Stimulated activated CD8-positive, alpha-beta memory T cell treated with anti-CD3 and anti-CD28 coated beads, Interleukin-15, amount 100 ng/mL, for 4 hours (primary cell): ENCODE measurements at places on chromosomes 5 and 9.

DNA sequence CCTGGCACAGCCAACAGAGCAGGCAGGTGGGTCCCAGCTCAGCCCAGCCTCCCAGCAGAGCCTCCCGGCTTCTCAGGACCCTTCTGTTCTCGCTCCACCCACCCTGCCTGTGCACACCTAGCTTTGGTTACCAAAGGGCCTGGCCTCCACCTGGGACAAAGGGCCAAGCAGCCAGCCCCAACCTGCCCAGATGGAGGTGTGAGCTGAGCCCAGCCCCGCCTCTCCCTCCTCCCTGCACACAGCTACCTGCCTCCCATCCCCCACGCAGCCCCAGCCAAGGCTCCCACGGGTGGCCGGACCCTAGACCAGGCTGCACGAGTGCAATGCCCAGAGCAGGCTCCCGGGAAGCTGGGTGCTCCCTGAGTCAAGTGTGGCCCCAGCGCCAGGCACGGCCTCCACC is 5.6 kb downstream of the TPRN start:
- no peak for DNase-seq

DNA sequence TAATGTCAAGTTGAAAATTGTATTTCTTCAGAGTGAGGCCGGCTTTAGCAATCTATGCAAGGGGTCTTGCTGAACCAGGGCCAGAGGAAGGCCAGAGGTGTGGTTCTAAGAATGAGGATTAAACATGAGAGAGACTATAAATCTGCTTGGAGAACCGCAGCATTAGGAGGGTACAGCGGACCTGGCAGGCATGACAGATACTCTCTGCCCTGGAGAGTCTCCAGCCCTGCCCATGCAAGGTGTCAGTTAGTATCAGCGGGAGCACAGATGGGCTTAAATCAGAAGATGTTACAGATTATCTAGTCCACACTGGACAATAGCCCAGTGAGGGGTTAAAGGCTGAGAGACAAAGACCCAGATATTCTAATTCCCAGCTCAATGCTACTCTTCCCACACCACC is 11.5 kb upstream of the GPX3 start:
- no peak for DNase-seq

- no peak for DNase-seq
Measured at GRCh38 chr9:19689328-19690101, 99.3 kb downstream of the SLC24A2 start.

DNA sequence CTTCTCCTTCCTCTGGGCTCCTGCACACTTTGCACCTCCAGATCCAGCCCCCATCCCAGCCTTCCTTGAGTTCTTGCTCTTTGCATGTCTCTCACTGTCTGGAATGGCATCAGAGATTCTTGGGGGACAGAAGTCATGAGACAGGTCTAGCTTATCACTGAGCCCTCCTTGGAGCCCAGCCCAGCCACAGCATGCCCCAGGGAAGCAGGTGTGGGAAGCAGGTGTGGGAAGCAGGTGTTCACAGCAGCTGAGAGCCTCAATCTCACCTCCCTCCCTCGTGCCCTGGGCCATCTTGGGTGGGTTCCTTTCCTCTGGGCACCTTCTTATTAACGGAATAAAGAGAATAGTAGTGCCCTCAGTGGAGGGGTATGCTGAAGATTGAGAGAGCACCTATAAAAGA is 27.2 kb downstream of the SLC6A7 start:
- DNase-seq = no peak

DNA sequence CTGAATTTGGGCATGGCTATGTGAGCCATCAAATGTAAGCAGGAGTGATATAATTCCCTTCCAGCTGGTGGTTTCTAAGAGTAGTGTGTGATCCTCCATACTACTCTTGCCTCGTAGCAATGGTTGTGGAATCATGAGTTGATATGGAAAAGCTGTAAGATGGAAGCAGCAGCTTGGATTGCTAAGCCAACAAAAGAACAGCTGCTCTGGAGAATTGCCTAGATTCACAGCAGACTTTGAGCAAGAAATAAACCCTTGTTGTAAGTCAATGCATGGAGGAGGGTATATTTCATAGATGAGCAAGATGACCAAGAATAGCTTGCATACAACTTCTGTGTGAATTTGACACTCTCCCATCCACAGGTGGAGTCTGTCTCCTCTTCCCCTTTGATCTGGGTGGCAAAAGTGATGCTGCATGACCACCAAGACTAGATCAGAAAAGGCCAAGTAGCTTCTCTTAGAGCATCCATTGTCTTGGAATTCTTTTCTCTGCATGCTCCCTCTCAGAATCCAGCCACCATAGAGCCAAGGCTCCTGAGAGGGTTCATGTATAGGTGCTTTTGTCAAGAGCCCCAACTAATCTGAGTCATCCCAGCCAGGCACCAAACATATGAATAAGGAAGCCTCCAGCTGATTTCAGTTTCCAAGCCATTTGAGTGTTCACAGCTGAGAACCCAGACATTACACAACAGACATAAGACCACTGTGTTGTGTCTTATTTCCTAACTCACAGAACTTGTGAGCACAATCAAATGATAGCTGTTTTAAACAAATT is 79.0 kb downstream of the PRLR start:
- DNase-seq = no peak

- no peak for DNase-seq
Measured at GRCh38 chr5:144141585-144141984, 28.9 kb downstream of the YIPF5 start.

DNA sequence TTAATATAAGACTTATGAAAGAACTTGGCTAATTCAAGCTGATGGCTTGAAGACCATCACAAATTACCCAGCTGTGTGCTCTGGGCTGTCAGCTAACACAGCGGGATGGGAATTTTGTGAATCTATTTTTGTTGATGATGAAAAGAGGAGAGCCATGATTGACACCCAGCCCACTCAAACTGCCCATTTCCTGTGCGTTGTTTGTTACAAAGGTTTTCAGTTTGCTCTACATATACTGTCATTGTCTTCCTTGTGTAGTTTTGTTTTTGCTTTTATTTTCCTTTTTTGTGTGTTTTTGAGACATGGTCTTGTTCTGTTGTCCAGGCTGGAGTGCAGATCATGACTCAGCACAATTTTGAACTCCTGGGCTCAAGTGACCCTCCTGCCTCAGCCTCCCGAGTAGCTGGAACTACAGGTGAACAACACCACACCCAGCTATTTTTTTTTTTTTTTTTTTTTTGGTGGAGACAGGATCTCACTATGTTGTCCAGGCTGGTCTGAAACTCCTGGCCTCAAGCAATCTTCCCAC is 400.3 kb downstream of the ICE1 start:
- DNase-seq = no peak

DNA sequence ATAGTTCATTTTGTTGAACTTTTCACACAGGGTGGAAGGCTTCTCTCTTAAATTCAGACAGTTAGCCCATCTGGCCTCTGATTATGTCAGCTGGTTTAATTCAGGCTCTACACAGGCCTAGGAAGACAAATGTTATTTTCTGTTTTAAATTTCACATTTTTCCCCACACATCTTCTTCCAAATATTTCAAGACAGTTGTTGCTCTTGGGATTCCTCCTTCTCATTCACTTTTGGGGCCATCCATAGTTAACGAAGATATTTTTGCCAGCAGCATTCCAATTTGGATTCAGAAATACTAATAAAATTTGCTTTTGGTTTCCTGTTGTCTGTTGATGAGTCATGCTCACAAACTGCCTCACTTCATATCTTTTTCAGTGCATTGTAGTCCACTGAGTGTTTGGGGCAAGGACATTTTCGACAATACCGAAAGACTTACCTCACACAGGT is 475.4 kb downstream of the DMAC1 start:
- no peak for DNase-seq

DNA sequence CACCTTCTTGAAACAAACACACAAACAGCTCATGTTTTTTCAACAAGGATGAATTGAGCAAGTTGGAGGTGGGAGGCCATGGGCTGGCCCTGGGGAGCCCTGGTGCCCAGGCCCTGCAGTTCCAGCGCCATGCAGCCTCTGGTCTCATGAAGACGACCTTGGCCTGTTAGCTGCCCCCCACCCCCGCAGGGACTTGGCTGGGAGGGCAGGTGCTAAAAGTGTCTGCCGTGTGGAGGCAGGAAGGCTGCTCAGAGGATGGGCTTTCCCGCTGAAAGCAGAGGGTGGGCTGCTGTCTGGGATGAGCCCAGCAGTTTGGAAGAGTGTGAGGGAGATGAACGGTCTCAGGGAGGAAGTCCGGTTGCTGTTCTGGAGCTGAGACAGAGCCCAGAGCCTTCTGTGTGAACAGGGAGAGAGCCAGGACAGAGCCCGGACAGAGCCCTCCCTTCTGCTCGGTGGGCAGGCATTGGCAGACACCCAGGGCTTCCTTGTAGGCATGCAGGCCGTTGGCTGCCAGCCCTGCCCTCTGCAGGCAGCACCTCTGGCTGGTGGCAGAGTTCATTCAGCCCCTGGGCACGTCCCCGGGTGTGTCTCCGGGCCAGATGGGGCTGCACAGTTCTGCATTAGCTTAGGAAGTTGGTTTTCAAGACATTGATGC is 18.7 kb downstream of the ROPN1L start:
- DNase-seq = no peak

DNA sequence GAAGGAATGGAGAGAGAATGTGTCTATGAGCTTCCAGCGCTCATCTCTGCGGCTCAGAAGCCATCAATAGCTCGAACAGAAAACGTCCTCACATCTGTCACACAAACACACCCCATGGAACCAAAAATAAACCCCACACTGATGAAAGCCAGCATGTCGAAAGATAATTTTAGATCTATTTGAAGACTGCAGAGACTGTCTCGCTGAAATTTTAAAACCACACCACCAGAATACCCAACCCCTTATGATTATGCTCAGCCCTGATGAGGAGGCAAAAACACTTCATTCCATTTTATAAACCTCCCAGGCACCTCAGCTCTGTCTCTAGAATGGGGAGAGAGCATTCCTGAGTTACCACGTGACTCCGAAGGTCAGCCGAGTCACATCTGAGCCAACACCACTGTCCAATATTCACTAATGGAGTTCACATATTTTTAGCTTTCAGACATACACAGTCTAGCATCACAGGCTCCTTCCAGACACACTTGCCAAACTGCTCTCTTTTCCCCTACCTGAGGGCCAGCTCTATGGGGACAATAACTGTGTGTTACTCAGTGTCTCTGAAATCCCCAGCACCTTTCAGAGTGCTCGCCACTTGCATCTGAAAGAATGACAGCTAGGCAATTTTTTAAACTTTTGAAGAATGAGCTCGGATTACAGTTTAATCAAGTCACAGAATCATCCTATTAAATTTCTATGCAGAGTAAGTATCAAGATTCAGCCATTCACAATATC is 63.2 kb downstream of the SERINC5 start:
- DNase-seq = no peak

DNA sequence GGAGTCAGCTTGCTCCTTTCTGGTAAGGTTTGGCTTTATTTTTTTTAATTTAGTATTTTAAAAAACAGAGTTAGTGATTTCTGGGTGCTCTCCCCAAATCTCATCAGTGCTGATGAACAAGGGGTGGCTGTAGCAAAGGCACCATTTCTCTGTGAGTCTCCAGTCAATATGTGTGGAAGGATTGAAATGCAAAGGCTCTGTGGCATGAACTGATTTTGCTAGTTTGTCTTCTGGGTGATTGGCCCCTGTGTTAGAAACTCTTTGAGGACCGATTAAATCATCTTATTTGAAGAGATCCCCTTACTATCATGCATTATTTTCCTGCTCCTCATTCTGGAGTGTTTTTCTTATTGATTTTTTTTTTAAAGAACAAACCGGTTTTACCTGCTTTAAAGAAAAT is 596 bp downstream of the TEK start:
- DNase-seq = no peak

GRCh38 chr5:150294551-150295071 is 5.0 kb upstream of the CAMK2A start:
- DNase-seq = no peak

DNA sequence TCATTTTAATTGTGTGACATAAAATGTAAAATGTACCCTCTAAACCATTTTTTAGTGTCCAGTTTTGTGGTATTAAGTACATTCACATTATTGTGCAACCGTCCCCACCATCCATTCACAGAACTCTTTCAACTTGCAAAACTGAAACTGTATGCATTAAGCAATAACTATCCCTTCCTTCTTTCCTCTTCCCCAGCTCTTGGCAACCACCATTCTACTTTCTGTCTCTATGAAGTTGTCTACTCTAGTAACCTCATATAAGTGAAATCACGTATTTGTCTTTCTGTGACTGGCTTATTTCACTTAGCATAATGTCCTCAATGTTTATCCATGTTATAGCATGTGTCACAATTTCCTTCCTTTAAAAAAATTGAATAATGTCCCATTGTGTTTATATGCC is 142.4 kb downstream of the C9orf152 start:
- no peak for DNase-seq

- DNase-seq = no peak
Measured at GRCh38 chr5:57804007-57804444, 321.4 kb upstream of the ACTBL2 start.

- DNase-seq = no peak
Measured at GRCh38 chr5:140371356-140372151, 11.6 kb downstream of the SLC4A9 start.

- DNase-seq = peak; percentile 4
Measured at GRCh38 chr5:180470966-180471582, 23.1 kb upstream of the CNOT6 start.

- DNase-seq = no peak
Measured at GRCh38 chr9:2634153-2634552, 12.6 kb downstream of the VLDLR start.

DNA sequence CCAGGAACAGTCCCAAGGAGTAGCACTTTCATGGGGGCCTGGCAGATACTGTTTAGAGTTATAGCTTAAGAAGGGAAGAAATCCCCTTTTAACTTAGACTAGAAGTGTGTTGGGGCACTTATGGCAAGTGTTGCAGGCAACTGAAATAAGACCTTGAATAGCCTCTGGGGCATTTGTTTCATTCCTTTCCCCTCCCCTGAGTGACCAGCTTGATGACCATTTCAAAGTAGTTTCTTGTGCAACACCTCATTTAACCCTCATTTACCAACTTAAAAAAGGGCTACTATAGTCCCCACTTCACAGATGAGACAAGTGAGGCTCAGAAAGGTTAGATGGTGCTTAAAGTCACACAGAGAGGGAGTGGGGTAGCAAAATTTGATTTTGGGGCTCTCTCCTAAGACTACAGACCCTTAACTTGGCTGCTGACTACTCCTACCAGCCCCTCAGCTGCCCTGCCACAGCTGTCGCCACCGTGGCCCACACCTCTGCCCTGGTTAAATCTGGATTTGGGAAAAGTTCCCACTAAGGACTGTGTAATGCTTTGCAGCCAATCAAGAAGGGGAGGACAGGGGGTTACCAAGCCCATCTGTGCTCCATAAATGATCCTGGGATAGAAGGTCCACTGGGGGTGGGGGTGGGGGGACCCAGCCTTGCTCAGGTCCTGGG is 5.5 kb downstream of the PDLIM4 start:
- no peak for DNase-seq

- DNase-seq = no peak
Measured at GRCh38 chr9:119810645-119811429, 441.6 kb upstream of the BRINP1 start.

DNA sequence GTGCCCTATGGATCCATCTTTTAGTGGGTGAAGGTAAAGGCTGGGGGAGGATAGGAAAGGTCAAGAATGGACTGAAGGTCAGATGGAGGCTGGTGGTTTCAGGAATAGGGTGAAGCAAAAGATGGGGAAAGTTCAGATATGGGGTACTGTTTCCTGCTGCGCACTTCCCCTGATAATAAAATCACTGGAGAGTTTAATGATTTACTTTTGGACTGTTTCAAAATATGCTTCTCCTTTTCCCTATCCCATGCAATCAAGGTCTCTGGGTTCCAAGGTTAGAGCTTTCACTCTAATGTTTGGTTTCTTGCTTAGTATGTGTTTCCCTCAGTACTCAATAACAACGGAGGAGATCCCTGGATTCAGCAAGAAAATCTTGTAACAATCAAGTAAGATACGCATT is 10.8 kb upstream of the PPP3R2 start:
- DNase-seq = no peak
